Islet precursor cell (in vitro differentiated cells): ENCODE measurements at places on chromosomes 2 and 18.

DNA sequence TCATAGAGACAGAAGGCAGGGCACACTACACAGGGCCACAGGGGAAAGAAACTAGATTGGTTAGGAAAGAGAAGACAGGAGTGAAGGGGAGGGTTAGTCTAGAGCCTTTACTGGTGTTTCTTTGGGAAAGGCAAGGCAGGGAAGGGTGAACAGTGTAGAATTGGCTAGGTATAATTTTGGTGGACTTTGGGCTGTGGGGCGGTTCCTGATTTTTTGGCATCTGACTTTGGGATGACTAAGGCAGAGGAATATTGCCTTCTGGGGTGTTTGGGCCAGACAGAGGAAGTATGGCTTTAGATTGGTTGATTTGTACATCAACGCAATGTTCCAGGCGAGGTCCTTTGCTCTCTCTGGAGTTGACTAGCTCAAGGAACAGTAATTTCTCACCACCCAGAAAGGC is 534.8 kb downstream of the DCC start:
- no peak for DNase-seq

DNA sequence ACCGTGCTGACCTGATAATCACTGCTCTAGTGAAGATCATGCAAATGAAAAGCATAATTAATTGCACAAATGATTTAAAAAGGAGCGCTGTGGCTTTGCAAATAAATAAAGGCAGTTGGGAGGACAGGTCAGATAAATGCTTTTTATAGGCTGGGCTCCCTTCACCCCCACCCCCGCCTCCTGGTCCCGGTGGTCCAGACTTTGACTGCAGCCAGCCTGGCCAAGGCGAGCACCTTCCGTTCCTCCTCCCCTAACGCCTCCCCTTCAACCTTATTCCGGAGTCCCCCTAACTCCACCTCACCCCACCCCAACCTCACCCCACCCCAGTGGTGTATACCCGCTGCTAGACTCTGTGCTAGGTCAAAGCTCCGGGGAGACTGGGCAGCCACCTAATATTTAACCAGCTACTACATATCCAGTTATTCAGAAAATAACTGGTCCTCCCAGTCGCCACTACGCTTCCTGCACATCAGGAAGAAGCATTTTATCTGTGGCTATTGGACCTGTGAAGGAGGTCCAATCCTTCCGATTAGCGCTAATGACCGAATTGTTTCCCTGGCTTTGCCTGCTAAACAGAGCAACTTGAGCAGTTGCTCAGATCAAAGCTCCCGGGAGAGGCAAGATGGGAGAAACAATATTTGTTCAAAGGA is 3.7 kb upstream of the SP9 start:
- no peak for DNase-seq

DNA sequence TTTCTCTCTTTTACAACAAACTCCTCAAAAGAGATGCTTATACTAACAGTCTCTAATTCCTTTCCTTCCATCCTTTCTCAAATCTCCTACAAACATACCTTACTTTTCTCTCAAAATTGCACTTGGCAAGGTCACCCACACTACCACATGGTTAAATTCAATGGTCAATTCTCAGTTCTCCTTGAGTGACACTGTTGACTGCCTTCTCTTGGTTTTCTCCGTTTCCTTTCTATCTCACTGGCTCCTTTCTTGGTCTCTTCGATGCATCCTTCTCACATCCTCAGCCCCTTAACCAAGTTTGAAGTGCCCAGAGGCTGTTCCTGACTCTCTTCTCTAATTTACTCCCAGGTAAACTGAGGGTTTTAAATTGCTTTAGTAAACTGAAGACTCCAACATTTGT is 12.5 kb downstream of the C1D start:
- no peak for DNase-seq

- DNase-seq: no peak
Observed at GRCh38 chr2:37544591-37545031, 126.8 kb downstream of the CDC42EP3 start.

- no peak for DNase-seq
Observed at GRCh38 chr2:10382354-10383061, 65.6 kb downstream of the ODC1 start.

DNA sequence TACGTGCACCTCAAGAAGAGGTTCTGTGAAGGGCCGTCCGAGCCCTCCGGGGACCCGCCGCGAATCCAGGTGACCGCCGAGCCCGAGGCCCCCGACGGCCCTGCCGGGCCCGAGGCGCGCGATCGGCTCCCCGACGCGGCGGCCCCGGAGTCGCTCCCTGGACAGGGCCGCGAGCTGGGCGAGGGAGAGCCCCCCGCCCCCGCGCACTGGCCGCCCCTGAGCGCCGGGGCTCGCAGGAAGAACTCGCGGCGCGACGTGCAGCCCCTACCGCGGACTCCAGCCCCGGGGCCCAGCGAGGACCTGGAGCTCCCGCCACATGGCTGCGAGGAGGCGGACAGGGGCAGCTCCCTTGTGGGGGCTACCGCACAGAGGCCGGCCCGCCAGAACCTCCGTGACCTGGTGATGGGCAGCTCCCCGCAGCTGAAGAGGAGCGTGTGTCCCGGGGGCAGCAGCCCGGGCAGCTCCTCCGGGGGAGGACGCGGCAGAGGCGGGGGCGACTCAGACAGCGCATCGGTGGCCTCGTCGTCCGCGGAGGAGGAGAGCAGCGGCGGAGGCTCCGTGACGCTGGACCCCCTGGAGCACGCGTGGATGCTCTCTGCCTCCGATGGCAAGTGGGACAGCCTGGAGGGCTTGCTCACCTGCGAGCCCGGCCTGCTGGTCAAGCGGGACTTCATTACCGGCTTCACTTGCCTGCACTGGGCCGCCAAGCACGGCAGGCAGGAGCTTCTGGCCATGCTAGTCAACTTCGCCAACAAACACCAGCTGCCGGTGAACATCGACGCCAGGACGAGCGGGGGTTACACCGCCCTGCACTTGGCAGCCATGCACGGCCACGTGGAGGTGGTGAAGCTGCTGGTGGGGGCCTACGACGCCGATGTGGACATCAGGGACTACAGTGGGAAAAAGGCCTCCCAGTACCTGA is 812 bp downstream of the SOWAHC start:
- peak; percentile 71 for DNase-seq

GRCh38 chr2:236882930-236883329 is 202.8 kb upstream of the COPS8 start:
- no peak for DNase-seq

- peak; percentile 72 for DNase-seq
Observed at GRCh38 chr2:98569197-98569793, 39.0 kb downstream of the COA5 start.

DNA sequence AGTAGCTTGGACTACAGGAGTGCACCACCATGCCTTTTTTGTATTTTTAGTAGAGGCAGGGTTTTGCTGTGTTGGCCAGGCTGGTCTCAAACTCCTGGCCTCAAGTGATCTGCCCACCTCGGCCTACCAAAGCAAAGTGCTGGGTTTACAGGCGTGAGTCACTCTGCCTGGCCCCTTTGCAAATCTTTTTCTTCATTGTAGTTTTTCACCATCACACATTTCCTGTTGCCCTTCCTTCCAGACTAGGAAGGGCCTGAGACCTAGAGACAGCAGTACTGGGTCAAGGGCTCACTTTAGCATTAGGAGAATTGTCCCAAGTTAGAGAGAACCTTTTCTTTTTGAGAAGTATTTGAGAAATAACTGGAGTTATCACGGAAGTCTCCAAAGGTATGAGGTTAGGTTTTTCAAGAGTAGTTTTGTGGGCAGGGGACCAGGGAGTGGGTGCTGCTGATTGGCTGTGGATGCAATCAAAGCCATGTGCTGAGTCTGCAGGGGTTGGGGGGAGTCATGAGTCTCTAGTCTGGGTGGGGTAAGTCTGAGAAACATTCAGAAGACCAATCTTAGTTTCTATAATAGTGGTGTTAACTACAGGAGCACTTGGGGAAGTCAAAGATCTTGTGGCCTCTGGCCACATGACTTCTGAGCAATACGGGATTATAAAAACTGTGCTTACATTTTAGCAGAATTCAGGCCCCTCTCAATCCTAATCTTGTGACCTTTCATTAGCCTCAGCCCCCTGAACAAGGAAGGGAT is 23.7 kb downstream of the B3GNT2 start:
- no peak for DNase-seq
